ENCODE measurements at places on chromosomes 4 and X. TPM values are rescaled to one million over a fixed set of nuclear protein-coding genes. Genes with fewer than 3 reads are reported as not detected.
A peak's percentile ranks its signal among the peaks of the same experiment; 100 is the strongest.

GRCh38 chr4:124092541-124092984, 620.0 kb downstream of the ANKRD50 start:
- no peak for DNase-seq

- DNase-seq, result peak; percentile 80
Measured at GRCh38 chr4:8537041-8537461, 43.1 kb upstream of the GPR78 start.

DNA sequence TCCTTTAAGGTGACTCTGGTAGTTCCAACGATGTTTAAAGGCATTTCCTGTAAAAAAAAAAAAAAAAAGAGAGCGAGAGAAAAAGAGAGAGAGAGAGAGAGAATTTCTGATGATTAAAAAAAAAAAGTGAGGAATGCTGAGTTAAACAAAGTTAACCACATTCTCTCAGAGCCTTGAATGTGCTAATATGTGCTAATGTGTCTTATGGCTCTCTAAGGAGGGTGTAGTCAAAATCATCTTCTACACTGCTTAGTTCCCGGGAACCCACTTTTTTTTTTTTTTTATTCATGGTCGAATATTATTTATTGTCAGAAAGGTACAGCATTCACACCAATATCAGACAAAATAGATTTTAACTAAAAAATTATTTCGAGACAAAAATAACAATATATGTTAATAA, 111.7 kb downstream of the SNCA start:
- no peak for DNase-seq

ANOS1 gene
- 4.3 TPM for total RNA-seq
